Right lobe of liver (tissue), 6 donors: ENCODE measurements at places on chromosomes 12 and 14.

DNA sequence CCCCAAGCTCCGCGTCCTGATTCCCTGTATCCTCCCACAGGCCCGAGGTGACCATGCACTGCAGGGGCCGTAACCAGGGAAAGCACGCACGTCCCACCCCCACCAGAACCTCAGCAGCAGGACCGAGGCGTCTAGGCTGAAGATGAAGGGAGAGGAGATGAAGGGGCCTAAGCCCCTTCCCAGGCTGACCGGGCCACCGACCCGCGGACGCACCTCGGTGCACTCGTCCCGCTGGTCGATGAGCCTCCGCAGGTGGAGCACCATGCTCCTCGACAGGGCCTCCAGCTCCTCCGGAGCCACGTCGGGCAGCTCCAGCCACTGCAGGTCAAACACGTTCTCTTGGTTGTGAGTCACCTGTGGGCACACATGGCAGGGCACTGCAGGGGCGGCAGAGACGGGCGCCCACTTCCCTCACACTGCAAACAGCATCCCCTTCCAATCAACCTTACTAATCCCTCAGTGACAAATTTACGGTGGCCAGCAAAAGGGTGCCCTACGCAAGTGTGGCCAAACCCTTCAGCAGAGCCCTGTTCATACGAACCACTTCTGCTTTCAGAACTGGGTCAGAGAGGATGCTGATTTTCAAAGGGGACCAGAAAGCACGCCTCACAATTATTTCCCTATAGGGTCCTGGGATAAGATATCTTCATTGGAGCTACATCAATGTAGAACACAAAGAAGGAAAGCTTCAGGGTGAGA, 77.8 kb downstream of the CCDC88C start:
- no peak for DNase-seq

- DNase-seq = no peak
These were observed 12.7 kb upstream of the DCP1B start for GRCh38 chr12:2016862-2017545.

GRCh38 chr12:101186291-101186690, 23.7 kb downstream of the SLC5A8 start:
- no peak for DNase-seq

- DNase-seq = no peak
These were observed 45.8 kb downstream of the SINHCAF start for GRCh38 chr12:31280183-31280582.

- DNase-seq = no peak
These were observed 781.5 kb downstream of the SLC6A15 start for GRCh38 chr12:84131076-84131475.

- no peak for DNase-seq
These were observed 26.1 kb upstream of the MYF6 start for GRCh38 chr12:80681287-80681686.
